Memory B cell (primary cell): ENCODE measurements at places on chromosomes 12 and 14.

GRCh38 chr14:76599559-76600287, 161.5 kb upstream of the VASH1 start:
- no peak for DNase-seq

DNA sequence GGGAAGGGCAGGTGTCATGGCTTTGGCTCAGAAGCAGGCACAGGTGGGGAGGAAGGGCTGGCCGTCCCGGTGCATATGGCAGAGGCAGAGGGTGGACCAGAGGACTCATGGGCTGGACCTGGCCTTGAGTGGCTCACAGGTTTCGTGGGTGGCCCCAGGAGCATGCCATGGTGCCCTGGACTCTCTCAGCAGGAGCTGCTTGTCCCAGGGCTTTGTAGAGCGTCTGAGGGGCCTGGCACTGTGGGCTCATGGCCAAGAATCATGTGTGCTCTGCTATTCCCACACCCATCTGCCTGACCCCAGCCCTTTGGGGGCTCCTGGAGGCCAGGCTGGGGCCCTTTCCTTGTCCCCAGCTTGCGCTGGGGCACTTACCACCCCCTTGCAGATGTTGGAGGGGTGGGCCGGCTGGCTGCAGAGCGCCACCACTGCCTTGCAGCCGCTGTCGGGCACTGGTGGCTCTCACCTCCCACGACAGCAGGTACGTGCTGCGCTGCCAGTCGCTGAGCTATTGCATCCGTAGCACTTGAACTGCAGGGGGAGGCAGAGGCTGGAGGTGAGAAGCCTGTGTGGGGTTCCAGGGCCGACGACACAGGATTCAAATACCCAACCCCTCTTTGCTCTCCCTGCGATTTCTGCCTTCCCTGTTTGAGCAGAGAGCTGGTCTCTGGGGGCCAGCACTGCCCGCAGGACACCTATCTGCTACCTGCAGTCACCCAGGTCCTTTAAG, 187.4 kb upstream of the PRMT8 start:
- no peak for DNase-seq

- DNase-seq, result no peak
These were observed 60.9 kb upstream of the GPATCH2L start for GRCh38 chr14:76090616-76091391.

- DNase-seq, result no peak
These were observed 533.3 kb downstream of the LRFN5 start for GRCh38 chr14:42140001-42140400.

DNA sequence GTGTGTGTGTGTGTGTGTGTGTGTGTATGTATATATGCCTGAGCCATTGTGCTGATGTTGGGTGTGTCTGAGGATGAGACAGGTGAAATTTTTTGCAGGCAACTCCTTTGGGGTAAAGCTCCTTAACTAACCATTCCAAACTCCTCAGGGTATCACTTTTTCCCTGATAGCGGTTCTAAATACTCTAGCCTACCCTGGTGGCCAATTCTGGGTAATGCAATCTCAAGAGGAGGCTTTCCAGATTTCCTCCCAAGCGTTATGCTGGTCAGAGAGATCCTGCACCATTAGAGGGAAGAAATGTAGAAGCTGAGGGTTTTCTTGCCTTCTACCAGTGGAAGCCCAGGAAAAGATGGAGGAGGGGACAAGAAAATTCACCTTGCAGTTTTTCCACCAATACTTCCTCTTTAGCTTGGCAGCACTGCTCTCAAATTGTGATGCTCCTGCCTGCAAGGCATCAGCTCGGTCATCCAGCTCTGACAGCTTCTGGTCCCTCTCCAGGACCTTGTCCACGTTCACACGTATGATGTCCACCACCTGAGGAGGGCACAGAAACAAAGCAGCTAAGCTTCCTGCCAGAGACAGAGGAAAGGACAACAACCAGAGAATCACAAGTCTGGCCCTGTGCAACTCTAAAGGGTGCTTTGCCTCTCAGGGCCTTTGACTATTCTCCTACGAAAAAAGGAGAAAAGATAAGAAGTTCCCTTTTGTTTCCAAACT, 4.9 kb downstream of the VAMP1 start:
- no peak for DNase-seq

GRCh38 chr12:24038211-24038997, 88.9 kb upstream of the SOX5 start:
- no peak for DNase-seq

GRCh38 chr12:26123482-26123980, 1.3 kb downstream of the BHLHE41 start:
- DNase-seq, result no peak

GRCh38 chr12:29519585-29520182, 22.2 kb upstream of the OVCH1 start:
- no peak for DNase-seq

GRCh38 chr12:93908846-93909567, 231.8 kb downstream of the CRADD start:
- DNase-seq, result no peak

- no peak for DNase-seq
These were observed 88.6 kb downstream of the EPS8 start for GRCh38 chr12:15700595-15700994.

- no peak for DNase-seq
These were observed 44.8 kb downstream of the EP400 start for GRCh38 chr12:131994589-131994988.

DNA sequence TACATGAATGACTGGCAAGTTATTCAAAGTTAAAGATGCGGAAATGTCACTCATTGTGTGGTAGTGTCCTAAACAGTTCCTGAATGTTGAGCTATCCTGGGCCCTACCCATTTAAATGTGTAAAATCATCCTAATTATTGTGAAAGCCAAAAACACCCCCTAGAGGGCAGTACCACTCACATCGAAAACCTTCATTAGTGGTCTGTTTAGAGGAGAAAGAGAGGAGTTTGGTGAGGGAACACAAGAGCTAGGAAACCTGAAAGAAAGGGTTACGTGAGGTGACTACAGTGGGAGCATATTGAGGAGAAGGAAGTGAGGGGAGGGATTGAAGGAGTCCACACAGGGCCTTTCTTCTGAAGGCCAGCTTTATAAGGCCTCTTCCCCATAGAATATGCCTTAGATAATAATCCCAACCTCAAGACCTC, 2.5 kb upstream of the TEP1 start:
- DNase-seq, result peak; percentile 41

GRCh38 chr14:102891111-102891510, 31.4 kb upstream of the AMN start:
- DNase-seq, result no peak

DNA sequence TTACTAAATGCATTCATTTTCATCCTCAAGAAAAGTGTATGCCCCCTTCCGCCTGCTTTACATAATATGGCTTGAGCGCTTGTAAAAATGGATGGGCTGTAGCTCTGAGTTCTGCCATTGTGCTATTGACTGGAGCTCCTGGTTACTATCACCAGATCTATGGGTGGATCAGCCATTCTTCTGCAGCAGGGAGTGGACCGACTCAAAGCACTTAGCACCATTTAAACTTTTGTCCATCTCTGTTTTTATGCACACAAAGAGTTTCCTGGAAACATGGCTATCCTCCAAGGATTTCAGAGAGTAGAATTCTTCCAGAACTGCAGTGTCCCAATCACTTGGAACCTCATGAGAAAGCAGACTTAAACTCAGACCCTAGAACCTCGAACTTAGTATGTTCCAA, 4.5 kb upstream of the NUMB start:
- no peak for DNase-seq

GRCh38 chr14:56085471-56085870, 32.7 kb upstream of the PELI2 start:
- DNase-seq, result no peak

DNA sequence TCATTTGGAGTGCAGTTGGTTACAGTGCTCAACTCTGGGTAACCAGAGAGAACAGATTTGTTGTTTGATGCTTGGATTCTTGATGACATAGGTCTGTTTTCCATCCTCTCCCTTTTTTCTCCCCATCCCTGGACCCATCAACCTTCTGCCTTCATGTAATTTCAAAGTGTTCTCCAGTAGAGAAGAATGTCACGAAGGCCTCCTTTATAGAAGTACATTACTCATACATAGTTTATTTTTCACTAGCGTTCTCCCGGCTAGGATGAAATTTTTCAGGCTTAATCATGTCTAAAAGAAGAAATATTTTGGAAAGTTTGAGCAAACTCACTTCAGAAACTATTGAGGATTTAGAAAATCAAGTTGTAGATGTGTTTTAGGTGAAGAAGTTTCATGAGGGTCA, 20.9 kb upstream of the APPL2 start:
- no peak for DNase-seq

- no peak for DNase-seq
These were observed 190.7 kb upstream of the BMP4 start for GRCh38 chr14:54147282-54147681.

GRCh38 chr14:55846826-55847446, 266.9 kb downstream of the KTN1 start:
- no peak for DNase-seq

DNA sequence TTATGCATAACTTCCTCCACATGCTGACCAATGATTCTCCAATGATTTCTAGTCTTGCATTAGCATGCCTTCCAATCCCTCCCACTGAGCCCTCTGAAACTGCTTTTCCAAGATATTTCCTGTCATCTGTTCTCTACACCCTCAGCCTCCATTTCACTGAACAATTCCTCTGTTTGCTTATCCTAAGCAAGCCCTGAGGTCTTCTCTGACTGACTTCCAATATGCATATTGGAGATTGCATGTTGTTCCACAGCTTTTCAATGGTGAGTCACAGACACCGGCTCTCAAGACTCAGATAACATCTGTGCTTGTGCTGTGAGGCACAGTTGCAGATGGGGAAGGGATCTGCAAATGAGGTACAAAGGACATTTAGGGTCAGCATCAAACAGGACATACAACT, 141.0 kb downstream of the SLC16A7 start:
- DNase-seq, result no peak
